B cell (primary cell): ENCODE measurements at places on chromosomes 13 and 19. TPM values are rescaled to one million over a fixed set of nuclear protein-coding genes. Genes with fewer than 3 reads are reported as not detected.

DNA sequence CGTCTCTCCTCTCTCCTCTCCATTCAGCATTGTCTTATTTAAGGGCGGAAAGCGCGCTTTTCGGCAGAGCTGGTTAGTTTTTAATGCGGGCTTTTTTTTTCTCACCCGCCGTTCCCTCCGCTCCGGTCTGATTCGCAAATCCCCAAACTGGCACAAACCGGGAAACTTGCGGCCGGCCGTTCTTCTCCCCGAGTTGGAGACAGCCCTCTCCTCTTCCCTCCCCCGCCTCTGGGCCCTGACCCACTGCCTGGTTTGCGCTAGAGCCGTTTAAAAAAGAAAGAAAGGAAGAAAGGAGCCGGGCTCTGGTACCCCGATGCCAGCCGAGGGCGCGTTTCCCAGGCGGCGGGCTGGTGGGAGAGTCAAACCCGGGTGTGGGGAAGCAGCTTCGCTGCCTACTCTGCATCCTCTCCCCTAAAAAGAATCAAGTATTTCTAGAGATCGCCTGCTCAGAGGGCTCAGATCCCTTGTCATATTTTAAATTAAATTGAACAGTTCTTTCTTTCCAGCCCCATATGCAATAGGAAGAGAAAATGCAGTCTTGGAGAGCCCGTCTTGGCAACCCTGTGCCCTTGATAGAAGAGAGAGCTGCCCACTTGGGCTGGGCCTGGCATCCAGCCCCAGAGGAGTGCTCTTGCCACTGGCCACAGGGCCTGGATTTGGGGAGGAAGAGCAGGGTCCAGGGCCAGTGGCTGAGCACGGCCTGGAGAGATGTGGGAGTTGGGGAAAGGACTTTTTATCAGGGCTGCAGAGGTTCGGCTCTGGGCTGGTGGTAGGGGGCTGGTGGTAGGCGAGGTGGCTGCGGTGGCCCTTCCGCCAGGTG, 19.0 kb downstream of the NFIX start:
- peak; percentile 58 for DNase-seq

GRCh38 chr19:37778613-37779126, 716 bp downstream of the ZNF573 start:
- no peak for DNase-seq

DNA sequence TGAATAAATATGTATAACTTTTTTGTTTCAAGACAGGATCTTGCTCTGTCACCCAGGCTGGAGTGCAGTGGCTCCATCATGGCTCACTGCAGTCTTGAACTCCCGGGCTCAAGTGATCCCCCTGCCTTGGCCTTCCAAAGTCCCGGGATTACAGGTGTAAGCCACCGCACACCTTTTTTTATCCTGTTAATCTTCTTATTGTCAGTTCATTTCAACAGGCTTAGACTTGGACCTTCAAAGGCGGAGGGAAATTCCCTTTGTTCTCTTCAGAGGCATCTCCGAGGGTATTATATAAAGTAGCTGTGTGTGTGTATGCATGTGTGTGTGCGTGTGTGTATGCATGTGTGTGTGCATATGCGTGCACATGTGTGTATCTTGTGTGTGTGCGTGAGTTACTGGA, 35.0 kb downstream of the SUGP2 start:
- no peak for DNase-seq

GRCh38 chr13:94419925-94420305, 59.6 kb downstream of the DCT start:
- no peak for DNase-seq

- peak; percentile 50 for DNase-seq
These were observed 9.1 kb downstream of the COMP start for GRCh38 chr19:18781885-18782527.

GRCh38 chr13:103255587-103256301, 189.5 kb upstream of the SLC10A2 start:
- DNase-seq = no peak

DNA sequence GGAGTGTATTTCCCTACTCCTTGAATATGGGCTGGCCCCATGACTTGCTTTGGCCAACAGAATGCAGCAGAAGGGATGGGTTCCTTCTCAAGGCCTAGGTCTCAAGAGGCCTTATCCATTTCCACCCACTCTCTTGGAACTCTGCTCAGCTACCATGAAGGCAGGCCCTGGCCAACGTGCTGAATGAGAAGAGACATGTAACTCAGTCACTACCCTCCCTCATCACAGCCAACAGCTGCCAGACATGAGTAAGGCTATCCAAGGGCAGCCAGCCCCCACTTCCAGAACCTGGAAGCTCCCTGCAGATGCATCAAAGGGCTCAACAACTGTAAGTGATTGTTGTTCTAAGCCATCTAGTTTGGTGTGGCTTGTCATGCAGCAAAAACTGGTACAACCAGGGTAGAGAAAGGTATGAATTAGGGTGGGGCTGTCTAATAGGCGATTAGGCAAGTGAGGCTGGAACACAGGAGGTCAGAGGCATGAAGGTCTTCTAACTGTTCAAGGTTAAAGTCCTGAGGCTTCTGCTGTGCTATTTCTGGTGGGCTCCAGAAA, 1.4 kb upstream of the RASL11A start:
- DNase-seq = no peak

DNA sequence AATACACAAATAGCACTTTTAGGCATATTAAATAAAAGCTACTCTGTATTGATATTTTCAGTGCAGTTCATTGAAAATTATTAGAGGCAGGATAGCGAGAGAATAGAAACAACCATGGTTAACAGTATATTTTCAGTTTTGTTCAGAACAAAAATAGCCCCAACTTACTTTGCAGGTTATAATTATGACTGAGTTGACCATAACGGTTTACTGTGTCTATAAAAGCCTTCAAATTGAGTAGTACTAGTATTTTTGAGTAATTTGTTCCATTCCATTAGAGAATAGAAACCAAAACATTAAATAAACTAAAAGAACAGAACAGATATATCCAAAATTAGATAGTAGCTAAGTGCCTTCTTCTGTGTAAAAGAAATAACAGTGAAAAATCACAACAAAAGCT, 1108.4 kb upstream of the PCDH20 start:
- DNase-seq = no peak

Gene ZNF626
- total RNA-seq = 15.2 and 17.6 TPM in 2 replicates

Gene KASH5
- 0.74 and 1.4 TPM in 2 replicates for total RNA-seq

Gene TRAPPC2B
- total RNA-seq = 9.6 and 12.4 TPM in 2 replicates

Gene ANO8
- 4.8 and 5.2 TPM in 2 replicates for total RNA-seq
